H9 (cell line): ENCODE measurements at places on chromosomes 7 and 10. TPM values are rescaled to one million over a fixed set of nuclear protein-coding genes. Genes with fewer than 3 reads are reported as not detected.
A peak's percentile ranks its signal among the peaks of the same experiment; 100 is the strongest.

Gene GIMAP8
- total RNA-seq, result not detected in 2 replicates

Gene ANKRD22
- total RNA-seq, result not detected in 2 replicates

Gene PLCE1
- total RNA-seq, result 0.09 and 0.13 TPM in 2 replicates

Gene SYT15B
- 0.24 TPM in 1 of 2 replicates, not detected in the other for total RNA-seq

Gene PRKAR2B
- total RNA-seq, result 15.2 and 16.6 TPM in 2 replicates

Gene EVX1
- not detected in 2 replicates for total RNA-seq

DNA sequence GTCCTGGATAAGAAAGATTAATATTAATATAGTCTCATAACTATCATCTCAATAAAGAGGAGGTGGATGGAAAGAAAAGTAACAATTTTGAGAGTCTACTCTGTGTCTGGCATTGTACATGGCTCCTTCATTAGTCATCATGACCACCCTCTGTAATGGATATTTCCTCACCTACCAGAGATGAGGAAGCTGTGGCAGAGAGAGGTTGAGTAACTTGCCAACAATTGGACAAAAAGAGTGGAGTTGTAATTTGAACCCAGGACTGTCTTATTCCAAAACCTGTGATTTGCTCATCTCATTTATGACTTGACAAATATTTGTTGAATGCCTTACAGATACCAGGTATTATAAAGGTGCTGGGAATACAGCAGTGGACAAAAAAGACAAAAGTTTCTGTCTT lies 2.1 kb upstream of the IDE start:
- H3K27me3 ChIP-seq, result no peaks in the 10 kb centered on the region
- H3K36me3 ChIP-seq, result no peaks in the 10 kb centered on the region

GRCh38 chr10:34650156-34650555 lies 164.9 kb downstream of the PARD3 start:
- no peaks in the 10 kb centered on the region for H3K27me3 ChIP-seq
- no peaks in the 10 kb centered on the region for H3K36me3 ChIP-seq
- H3K27ac ChIP-seq, result no peak overlapping the region
- no peak overlapping the region for H3K4me3 ChIP-seq
- peaks cover 26% of the 10 kb centered on the region for H3K4me1 ChIP-seq

DNA sequence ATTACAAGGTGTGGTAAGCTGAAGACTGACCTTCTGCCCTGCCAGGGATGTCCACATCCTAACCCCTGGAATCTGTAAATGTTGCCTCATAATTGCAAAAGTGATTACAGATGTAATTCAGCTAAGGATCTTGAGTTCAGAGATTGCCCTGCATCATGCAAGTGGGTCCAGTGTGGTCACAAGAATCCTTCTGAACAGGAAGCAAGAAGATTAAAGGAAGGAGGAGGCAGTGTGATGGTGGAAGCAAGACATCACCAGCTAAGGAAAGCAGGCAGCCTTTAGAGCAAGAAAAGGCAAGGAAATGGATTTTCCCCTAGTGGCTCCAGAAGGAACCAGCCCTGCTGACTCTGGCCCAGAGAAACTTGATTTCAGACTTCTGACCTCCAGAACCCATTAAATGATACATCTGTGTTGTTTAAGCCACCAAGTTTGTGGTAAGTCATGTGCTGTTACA lies 78.1 kb downstream of the USP6NL start:
- H3K4me1 ChIP-seq, result peaks cover 7% of the 10 kb centered on the region; the same call in 1 of the 2 replicates
- H3K4me3 ChIP-seq, result no peak overlapping the region
- H3K36me3 ChIP-seq, result no peaks in the 10 kb centered on the region
- no peak for DNase-seq

GRCh38 chr7:82677493-82677892 lies 233.9 kb upstream of the CACNA2D1 start:
- no peaks in the 10 kb centered on the region for H3K4me1 ChIP-seq
- no peak overlapping the region for H3K4me3 ChIP-seq
- no peaks in the 10 kb centered on the region for H3K27me3 ChIP-seq
- H3K27ac ChIP-seq, result no peak overlapping the region
- no peak for DNase-seq

GRCh38 chr7:20132585-20132984 lies 84.6 kb downstream of the MACC1 start:
- peaks cover 2% of the 10 kb centered on the region; the same call in 1 of the 2 replicates for H3K4me1 ChIP-seq
- H3K27ac ChIP-seq, result peak overlapping the region; percentile 26
- no peak for DNase-seq
- no peaks in the 10 kb centered on the region for H3K27me3 ChIP-seq
- no peak overlapping the region for H3K4me3 ChIP-seq

DNA sequence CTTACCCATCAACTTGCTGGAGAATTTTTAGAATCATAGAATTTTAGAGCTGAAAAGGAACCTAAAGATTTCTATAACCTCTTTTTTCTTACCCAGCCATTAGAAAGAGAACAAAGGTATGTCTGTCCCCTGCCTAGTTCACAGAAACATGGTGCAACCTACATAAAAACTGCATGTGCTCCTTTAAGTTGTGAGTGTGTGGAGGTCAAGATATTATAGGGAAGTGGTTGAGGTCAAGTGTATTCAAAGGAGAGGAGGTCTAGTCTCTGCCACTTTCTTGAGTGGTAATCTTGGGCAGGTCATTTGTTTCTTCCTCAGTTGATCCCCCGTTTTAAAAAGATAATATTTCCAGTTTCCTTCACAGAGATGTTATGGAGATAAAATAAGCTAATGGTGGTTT lies 6.4 kb downstream of the UBTD1 start:
- no peak for DNase-seq
- no peaks in the 10 kb centered on the region for H3K4me1 ChIP-seq
- peaks cover 6% of the 10 kb centered on the region; the same call in 1 of the 2 replicates for H3K27me3 ChIP-seq
- H3K4me3 ChIP-seq, result no peak overlapping the region
- H3K27ac ChIP-seq, result no peak overlapping the region

DNA sequence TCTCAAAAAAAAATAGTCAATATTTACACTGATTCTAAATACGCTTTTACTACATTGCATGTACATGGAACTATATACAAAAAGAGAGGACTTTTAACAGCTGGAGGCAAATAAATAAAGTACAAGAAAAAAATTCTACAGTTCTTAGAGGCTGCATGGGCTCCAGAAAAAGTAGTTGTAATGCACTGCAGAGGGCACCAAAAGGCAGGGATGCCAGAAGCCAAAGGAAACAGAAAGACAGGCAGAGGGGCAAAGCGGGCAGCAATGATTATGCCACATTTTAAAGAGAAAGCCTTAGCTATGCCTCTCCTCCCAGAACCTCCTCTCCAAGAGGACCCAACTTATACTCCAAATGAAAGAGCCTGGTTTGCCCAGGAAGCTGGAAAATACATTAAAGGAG lies 11.6 kb upstream of the ADCK2 start:
- peaks cover 2% of the 10 kb centered on the region; the same call in 1 of the 2 replicates for H3K4me1 ChIP-seq
- H3K27me3 ChIP-seq, result no peaks in the 10 kb centered on the region
- H3K36me3 ChIP-seq, result no peaks in the 10 kb centered on the region
- H3K4me3 ChIP-seq, result no peak overlapping the region

DNA sequence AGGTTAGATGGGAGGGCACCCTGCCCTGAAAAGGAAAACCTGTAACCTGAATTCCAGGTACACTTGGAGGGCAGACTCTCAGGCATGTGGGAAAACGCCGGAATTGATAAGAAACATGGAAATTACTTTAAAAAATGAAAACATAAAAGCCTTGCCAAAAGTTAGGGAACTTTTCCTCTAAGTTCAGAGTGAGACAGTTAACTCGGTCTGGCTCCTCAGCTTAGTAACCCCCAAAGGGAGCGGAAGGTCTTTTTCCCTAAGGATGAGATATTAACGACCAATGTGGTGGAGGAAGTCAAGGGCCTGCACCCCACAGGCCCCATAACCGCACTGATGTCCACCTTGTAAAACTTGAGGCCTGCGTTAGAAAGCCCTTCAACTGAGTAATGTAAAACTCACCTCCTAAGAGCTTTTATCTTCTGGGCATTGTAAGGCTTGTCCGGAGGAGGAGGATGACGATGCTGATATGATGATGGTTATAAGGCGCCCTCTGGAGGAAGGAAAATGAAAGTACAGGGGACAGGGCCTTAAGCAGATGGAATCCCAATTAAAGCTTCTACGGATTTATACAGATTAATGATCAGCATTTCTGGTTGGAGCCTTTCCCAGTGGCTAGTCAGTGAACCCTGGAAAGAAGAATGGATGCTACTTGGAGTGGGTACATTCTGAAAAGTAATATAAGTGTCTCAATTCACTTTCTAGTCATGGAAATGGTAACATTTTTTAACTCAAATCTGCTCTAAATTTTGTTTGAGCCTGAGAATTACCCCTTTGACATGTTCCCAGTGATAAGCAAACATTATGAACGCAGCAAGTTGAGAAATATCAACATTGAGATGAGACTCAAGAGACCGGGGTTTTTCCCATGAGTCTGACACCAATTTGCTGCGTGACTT lies 694 bp downstream of the COL1A2 start:
- peaks cover 4% of the 10 kb centered on the region; the same call in 1 of the 2 replicates for H3K4me1 ChIP-seq
- H3K4me3 ChIP-seq, result peak overlapping the region; percentile 84
- DNase-seq, result peak; percentile 61
- H3K27me3 ChIP-seq, result no peaks in the 10 kb centered on the region
- H3K27ac ChIP-seq, result no peak overlapping the region
- no peaks in the 10 kb centered on the region for H3K36me3 ChIP-seq

DNA sequence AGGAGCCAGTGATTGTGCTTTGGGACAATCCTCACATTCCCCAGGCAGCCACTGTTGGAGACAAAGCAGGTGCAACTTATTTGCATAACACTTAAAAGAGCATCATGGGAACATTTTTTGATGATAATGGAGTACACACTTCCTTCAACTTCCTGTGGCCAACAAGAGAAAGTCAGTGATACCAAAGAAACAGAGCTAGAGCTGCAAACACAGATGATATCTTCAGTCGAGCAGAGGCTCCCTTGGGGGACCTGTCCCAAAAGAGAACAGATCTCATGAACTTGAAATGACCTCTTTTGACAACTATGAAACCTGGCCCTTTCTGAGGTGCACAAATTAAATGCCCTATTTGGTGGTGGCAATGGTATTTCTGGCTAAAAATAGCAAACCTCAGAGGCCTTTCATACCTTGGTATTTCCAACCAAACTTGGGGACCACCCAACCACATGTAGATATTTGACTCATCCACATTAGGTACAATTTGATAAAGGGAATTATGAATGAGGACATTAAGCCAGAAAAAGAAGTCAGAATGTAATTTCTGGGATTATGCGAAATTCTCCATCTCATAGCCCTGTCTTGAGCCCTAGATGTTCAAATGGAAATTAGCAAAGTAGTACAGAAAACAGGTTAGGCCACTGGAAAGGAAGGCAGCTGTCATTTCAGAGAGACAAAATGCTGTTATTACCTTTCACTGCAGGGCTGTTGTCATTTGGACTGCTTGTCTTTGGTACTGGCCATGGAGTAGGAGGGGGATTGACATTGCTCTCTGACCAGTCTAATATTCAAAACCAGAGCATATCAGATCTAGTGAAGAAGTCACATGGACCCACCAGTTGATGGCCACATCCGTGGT lies 146.2 kb downstream of the ICA1 start:
- H3K27ac ChIP-seq, result no peak overlapping the region
- no peak overlapping the region for H3K4me3 ChIP-seq
- peaks cover 12% of the 10 kb centered on the region for H3K36me3 ChIP-seq
- DNase-seq, result no peak

GRCh38 chr7:39306016-39306570 lies 260.1 kb upstream of the YAE1 start:
- H3K4me3 ChIP-seq, result no peak overlapping the region
- no peaks in the 10 kb centered on the region for H3K36me3 ChIP-seq
- DNase-seq, result no peak
- no peaks in the 10 kb centered on the region for H3K27me3 ChIP-seq
- no peaks in the 10 kb centered on the region for H3K4me1 ChIP-seq
- no peak overlapping the region for H3K27ac ChIP-seq

DNA sequence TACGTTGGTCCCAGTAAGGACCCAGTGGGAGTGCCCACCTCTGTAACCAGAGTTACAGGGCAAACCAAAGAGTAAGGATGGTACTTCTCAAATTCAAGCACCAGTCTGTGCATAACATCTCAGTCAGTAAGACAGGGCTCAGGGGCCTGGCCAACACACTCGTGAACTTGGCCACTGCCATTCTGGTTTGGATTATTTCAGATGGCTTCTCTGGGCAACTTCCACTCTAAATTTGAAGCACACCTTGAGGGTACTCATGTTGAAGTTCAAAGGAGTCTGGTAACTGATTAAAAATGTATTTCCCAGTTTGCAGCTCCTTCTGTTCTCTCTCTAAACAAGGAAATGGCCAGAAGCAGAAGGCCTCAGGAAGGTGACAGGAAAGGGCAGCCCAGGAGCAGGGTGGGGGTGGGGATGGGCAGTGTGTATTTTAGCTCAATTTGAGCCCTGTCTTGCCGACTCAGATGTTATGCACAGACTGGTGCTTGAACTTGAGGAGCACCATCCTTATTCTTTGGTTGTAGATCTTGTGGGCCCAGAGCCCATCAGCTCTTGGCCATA lies 107.3 kb upstream of the GLI3 start:
- H3K27me3 ChIP-seq, result no peaks in the 10 kb centered on the region
- H3K4me3 ChIP-seq, result no peak overlapping the region
- H3K27ac ChIP-seq, result no peak overlapping the region
- no peak for DNase-seq

- H3K4me1 ChIP-seq, result peaks cover 6% of the 10 kb centered on the region
- no peaks in the 10 kb centered on the region for H3K27me3 ChIP-seq
- no peaks in the 10 kb centered on the region for H3K36me3 ChIP-seq
- H3K4me3 ChIP-seq, result no peak overlapping the region
- no peak for DNase-seq
Measured at GRCh38 chr7:131190581-131190980, 137.1 kb upstream of the MKLN1 start.

DNA sequence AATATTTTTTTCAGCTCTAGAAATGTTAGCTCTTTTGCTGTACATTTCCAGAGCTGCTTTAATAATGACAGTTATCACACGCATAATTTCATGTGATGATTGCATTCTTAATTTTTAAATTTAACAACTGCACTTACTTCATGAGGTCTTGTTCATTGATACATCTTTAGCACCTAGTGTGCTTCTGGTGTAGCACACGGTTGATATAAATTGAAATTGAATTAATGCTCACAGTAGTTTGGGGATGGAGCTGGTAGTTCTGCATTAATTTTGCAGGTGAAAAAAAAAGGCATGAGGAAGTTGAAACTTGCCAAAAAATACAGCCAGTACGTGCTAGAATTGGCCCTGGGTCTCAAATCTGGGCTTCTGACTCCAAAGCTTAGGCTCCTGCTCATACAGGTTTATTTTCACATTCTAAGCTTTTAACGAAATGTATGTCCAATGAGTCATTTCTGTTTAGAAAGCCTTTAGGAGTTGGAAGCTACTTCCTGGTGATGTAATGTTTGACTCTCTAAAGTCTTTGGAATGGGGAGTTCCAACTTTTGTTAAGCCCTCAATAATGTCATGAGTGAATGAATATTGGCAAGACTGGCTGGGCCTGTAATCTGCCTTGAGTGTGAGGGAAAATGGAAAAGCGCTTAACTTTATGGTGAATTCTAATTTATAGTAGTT lies 62.5 kb downstream of the DAGLB start:
- H3K4me3 ChIP-seq, result no peak overlapping the region
- peaks cover 12% of the 10 kb centered on the region for H3K4me1 ChIP-seq
- DNase-seq, result no peak
- H3K27me3 ChIP-seq, result no peaks in the 10 kb centered on the region

DNA sequence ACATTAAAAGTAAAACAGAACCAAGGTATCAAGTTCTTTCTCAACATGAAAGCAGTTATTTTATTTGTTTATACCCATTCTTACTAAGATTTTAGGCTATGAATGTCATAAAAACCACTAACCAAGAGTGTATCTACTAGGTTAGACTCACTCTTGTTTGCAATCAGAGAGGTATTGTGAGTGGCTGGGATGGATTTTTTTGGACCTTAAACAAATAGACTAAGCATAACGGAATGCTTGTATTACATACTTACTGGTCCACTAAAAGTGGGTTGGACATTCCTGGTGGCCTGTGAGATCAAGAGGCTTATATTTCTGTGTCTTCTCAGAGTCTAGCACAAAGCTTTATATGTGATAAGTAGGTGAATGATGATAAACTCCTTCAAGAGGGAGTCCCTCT lies 32.6 kb upstream of the CBLL1 start:
- no peaks in the 10 kb centered on the region for H3K4me1 ChIP-seq
- H3K4me3 ChIP-seq, result no peak overlapping the region
- no peak overlapping the region for H3K27ac ChIP-seq
- no peak for DNase-seq
- H3K36me3 ChIP-seq, result no peaks in the 10 kb centered on the region
- no peaks in the 10 kb centered on the region for H3K27me3 ChIP-seq
